ENCODE measurements at places on chromosomes 3 and 15. TPM values are rescaled to one million over a fixed set of nuclear protein-coding genes. Genes with fewer than 3 reads are reported as not detected.

- no peaks in the 10 kb centered on the region for H3K36me3 ChIP-seq
- H3K27ac ChIP-seq: no peak overlapping the region
- no peak for DNase-seq
- H3K27me3 ChIP-seq: no peaks in the 10 kb centered on the region
- peaks cover 29% of the 10 kb centered on the region for H3K4me1 ChIP-seq
- no peak overlapping the region for H3K4me3 ChIP-seq
These were observed 43.7 kb upstream of the NDUFB4 start for GRCh38 chr3:120552184-120553172.

DNA sequence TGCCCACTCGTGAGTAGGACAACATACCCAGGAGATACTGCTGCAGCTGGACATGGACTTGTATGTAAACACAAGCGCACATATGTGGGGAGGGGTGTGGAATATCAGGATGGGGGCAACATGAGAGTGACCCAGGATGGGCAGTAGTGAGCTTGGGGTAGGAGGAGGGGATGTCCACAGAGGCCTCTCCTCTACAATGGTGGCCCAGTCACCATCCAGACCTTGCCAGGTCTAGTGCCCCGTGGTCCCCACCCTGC lies 266 bp upstream of the ZBTB47 start:
- H3K4me3 ChIP-seq: no peak overlapping the region
- no peaks in the 10 kb centered on the region for H3K36me3 ChIP-seq
- H3K27ac ChIP-seq: peak overlapping the region; percentile 90

- H3K27me3 ChIP-seq: no peaks in the 10 kb centered on the region
- no peak for DNase-seq
- H3K36me3 ChIP-seq: no peaks in the 10 kb centered on the region
- no peaks in the 10 kb centered on the region for H3K4me1 ChIP-seq
These were observed 22.1 kb upstream of the LARS2 start for GRCh38 chr3:45366290-45366689.

DNA sequence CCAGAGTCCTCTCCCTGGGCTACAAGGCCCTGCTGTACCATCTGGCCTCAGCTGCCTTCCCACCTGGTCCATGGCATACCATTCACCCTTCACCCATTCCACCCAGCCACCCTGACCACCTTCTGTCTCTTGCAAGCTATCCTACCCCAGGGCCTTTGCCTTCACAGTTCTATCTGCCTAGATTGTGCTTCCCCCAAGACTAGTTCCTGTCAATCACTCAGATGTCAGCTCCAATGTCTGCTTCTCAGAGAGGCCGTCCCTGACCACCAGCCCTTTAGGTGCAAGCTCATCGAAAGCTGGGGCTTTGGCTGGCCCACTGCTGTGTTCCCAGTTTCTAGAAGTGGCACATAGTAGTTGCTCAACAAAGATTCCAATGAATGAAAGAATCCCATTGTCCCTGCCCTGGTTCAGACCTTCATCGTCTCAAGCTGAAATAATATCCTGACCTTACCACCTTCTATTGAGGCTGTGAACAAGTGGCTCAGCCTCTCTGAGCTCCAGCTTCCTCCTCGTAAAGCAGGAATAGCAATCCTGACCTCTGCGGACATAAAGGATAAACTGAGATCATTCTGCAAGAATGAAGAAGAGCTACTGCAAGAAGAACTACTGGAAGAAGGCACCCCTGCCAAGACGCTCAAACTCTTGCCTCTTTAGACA lies 15.8 kb downstream of the EFCAB12 start:
- no peak overlapping the region for H3K27ac ChIP-seq
- no peak for DNase-seq
- no peaks in the 10 kb centered on the region for H3K36me3 ChIP-seq
- H3K27me3 ChIP-seq: no peaks in the 10 kb centered on the region
- H3K4me1 ChIP-seq: no peaks in the 10 kb centered on the region
- H3K4me3 ChIP-seq: no peak overlapping the region

DNA sequence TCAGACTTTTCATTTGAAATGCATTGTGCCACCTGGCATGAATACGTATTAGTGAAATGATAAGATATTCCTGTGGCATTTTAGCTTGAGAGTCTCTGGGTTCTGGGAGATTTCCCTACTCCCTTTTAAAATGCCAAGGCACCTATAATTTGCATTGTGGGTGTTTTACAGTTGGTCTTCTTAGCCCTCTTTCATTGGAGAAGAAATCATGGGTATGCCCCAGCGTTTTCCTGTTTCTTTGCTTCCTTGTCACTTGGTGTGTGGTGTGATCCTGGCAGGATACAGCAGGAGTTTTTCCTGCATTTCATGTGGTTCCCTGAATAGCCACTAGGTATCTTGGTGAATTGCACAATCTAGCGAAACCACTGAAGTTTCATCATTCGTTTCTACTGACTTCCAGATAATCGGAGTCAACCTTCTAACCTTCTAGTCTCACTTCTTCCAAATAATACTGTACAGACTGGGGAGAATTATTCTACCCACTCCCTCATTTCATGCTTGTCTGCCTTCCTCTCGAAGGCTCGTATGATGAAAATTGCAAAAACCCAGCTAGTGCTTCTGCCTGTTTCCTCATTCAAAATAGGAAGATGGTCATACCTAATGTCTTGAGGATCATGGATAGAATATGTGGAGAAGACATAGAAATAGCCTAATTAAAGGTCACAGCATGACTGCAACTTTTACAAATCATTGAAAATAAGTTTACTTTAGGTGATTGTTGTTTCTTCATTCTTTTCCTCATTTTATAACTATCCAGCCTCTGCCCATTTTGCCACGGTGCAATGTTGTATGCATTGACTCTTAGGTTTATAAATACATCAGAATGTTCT lies 2.6 kb downstream of the BHLHE40 start:
- H3K27ac ChIP-seq: peak overlapping the region; percentile 100
- no peaks in the 10 kb centered on the region for H3K27me3 ChIP-seq
- DNase-seq: peak; percentile 66
- no peak overlapping the region for H3K4me3 ChIP-seq
- H3K4me1 ChIP-seq: peaks cover 59% of the 10 kb centered on the region

GRCh38 chr15:31487811-31488436 lies 161.3 kb downstream of the KLF13 start:
- peak; percentile 63 for DNase-seq
- H3K4me3 ChIP-seq: no peak overlapping the region
- no peaks in the 10 kb centered on the region for H3K27me3 ChIP-seq
- no peaks in the 10 kb centered on the region for H3K36me3 ChIP-seq
- H3K4me1 ChIP-seq: peaks cover 29% of the 10 kb centered on the region

DNA sequence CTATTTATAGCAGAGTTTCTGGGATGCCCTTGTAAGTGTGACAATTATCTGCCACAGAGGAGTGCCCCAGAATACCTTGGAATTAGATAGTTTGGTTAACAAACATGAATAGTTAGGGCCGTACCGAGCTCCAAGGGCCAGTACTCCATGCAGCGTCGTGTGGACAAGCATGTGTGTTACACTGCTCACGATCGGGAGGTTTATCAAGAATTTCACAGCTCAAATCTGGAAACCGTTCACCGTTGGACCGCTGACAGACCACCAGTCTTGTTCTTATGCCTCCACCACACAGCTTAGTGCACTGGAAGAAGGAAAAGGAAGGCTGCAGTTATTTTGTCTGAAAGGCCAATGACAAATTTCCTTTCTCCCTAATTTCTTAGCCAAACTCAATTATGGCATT lies 93.7 kb downstream of the ADAMTS9 start:
- no peaks in the 10 kb centered on the region for H3K27me3 ChIP-seq
- no peaks in the 10 kb centered on the region for H3K4me1 ChIP-seq
- H3K4me3 ChIP-seq: no peak overlapping the region
- H3K36me3 ChIP-seq: no peaks in the 10 kb centered on the region

GRCh38 chr3:20511863-20512505 lies 326.0 kb upstream of the SGO1 start:
- no peak for DNase-seq
- no peaks in the 10 kb centered on the region for H3K36me3 ChIP-seq
- H3K4me3 ChIP-seq: no peak overlapping the region
- H3K27ac ChIP-seq: no peak overlapping the region
- no peaks in the 10 kb centered on the region for H3K4me1 ChIP-seq
- no peaks in the 10 kb centered on the region for H3K27me3 ChIP-seq

GRCh38 chr15:65632780-65633375 lies 11.1 kb downstream of the SLC24A1 start:
- H3K27ac ChIP-seq: no peak overlapping the region
- H3K4me3 ChIP-seq: no peak overlapping the region
- no peaks in the 10 kb centered on the region for H3K27me3 ChIP-seq

DNA sequence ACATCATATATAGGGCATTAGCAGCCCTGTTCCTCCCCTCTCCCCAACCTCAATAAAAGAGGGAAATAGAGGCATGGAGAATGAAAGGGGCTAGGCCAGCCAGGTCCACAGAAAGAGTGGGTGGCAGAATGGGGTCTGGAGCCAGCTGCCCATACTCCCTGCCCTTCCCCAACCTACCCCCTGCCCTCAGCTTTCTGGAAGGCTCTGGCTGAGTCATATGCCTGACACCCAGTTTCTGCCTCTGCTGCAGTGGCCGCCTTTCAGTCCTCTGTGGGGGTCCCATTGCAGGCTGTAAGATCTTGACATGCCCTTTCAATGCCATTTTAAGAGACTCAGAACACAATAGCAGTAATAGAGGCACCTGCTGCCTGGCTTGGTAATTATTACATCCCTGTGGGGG lies 95.7 kb downstream of the LINGO1 start:
- H3K4me3 ChIP-seq: no peak overlapping the region
- peaks cover 21% of the 10 kb centered on the region for H3K4me1 ChIP-seq
- H3K36me3 ChIP-seq: no peaks in the 10 kb centered on the region
- no peaks in the 10 kb centered on the region for H3K27me3 ChIP-seq
- no peak for DNase-seq
- H3K27ac ChIP-seq: no peak overlapping the region

DNA sequence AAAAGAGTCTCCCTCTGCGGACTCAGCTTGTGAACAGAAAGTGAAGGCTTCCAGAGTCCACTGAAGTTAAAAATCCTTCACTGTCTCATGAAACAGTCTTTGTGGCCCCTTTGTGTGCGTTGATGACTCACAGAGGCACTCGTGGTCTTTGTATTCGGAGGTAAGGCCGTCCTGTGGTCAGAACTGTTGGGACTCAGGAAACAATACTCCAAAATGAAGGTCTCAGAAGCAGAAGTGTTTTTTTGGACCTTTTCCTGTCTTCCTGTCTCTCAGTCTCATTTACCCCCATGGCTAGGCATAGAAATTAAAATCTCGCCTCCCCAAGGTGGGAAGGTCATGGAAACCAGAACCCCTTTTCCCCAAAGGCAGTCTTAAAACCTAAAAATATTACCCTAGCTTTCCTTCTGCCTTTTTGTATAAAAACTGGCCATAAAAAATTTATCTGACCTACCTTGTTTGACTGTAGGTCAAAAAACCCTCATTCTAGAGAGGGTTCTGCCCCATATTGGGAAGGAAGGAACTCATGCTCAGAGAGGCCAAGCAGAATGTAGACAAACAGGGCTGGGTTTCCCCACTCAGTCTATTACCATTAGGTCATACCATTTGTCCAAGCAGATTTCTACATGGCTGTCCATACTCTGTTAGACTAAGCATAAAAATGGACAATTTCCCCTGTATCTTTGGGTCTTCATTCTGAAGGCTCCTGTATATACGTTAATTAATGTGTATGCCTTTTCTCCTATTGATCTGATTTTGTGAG lies 19.1 kb upstream of the EPB42 start:
- no peaks in the 10 kb centered on the region for H3K36me3 ChIP-seq
- H3K4me3 ChIP-seq: no peak overlapping the region
- no peak for DNase-seq
- H3K27ac ChIP-seq: no peak overlapping the region
- no peaks in the 10 kb centered on the region for H3K27me3 ChIP-seq

DNA sequence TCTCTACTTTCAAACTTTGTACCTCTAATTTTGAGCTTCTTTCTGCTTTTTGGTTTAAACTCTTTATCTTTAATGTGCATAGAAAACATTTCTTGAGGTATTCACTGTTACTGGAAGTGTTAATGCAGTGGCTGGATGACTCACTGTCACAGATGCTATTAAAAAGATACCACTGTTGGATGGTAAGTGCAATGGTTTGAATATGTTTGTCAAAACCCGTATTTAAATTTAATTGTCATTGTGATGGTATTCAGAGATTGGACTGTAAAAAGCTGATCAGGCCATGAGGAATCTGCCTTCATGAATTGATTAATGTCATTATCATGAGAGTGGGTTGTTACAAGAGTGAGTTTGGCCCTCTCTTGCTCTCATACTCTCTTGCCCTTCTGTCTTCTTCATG lies 70.6 kb downstream of the AP4E1 start:
- no peak overlapping the region for H3K4me3 ChIP-seq
- H3K36me3 ChIP-seq: no peaks in the 10 kb centered on the region
- H3K27me3 ChIP-seq: no peaks in the 10 kb centered on the region
- H3K27ac ChIP-seq: no peak overlapping the region
- H3K4me1 ChIP-seq: no peaks in the 10 kb centered on the region

GRCh38 chr15:40366457-40367370 lies 8.7 kb downstream of the DISP2 start:
- H3K36me3 ChIP-seq: no peaks in the 10 kb centered on the region
- DNase-seq: peak; percentile 92
- no peaks in the 10 kb centered on the region for H3K27me3 ChIP-seq
- no peak overlapping the region for H3K4me3 ChIP-seq
- peak overlapping the region; percentile 78 for H3K27ac ChIP-seq

DNA sequence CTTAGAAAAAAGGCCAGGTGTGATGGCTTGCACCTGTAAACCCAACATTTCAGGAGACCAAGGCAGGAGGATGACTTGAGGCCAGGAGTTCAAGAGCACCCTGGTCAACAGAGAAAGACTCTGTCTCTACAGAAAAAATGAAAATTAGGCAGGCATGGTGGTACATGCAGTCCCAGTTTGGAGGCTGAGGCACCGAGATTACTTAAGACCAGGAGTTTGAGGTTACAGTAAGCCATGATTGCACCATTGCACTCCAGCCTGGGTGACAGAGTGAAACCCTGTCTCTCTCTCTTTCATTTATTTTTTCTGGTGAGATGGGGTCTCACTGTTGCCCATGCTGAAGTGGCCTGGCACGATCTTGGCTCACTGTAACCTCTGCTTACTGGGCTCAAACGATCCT lies 24.7 kb downstream of the IP6K1 start:
- no peaks in the 10 kb centered on the region for H3K36me3 ChIP-seq
- no peaks in the 10 kb centered on the region for H3K27me3 ChIP-seq
- peaks cover 9% of the 10 kb centered on the region for H3K4me1 ChIP-seq
- no peak overlapping the region for H3K4me3 ChIP-seq
- no peak overlapping the region for H3K27ac ChIP-seq

- no peak overlapping the region for H3K27ac ChIP-seq
- no peak for DNase-seq
- no peaks in the 10 kb centered on the region for H3K27me3 ChIP-seq
- peaks cover 9% of the 10 kb centered on the region for H3K4me1 ChIP-seq
- no peak overlapping the region for H3K4me3 ChIP-seq
These were observed 46.8 kb downstream of the UBE2E2 start for GRCh38 chr3:23249961-23250360.

DNA sequence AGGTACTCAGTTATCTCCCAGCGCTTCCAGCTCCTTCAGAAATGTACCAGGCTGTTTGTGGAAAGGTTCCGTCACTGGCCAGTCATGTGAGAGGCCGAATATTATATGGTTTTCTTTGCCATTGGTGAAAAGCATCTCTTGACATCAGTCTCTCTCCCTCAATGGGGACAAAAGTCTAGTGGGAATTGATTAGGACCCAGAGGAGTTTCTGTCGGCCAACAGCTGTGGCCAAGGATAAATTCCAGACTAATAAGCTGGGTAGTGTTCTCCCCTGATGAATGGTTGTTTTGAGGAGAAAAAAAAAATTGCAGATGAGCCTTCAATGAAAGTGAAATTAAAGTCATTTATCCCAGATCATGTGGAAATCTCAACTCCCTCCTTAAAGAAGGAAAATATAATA lies 404.7 kb upstream of the THRB start:
- no peaks in the 10 kb centered on the region for H3K27me3 ChIP-seq
- no peaks in the 10 kb centered on the region for H3K36me3 ChIP-seq
- H3K4me1 ChIP-seq: no peaks in the 10 kb centered on the region
- no peak overlapping the region for H3K27ac ChIP-seq
- no peak overlapping the region for H3K4me3 ChIP-seq

LRRC31 gene
- total RNA-seq: not detected

CCR8 gene
- not detected for total RNA-seq

GPR149 gene
- not detected for total RNA-seq

MYO1E gene
- 14.0 TPM for total RNA-seq

CAPN7 gene
- total RNA-seq: 38.1 TPM

Measured in body of pancreas (tissue), 4 donors.